NCI-H774 (cell line): ENCODE measurements at places on chromosomes 11 and 22.

GRCh38 chr11:112113539-112114457 lies 27.1 kb downstream of the SDHD start:
- peak; percentile 59 for DNase-seq

- no peak for DNase-seq
Observed at GRCh38 chr11:66293352-66293751, 1.7 kb downstream of the TMEM151A start.

DNA sequence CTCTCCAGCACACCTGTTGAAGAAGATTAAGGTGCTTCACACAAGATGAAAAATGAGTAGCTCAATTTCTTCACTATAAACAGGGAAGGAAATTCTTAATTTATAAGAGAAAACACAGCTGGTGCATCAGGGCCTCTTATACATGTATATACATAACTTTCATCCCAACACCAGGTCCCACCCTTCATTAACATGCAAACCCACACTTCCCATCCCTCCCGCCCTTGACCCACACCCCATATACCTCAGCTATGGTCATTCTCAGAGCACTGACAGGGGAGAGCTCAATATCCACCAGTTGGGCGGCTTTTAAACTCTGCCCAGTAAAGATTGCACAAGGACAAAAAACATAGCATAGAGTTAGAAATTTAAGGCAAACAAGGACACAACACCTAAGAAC lies 85.8 kb downstream of the ATG16L2 start:
- no peak for DNase-seq

- no peak for DNase-seq
Observed at GRCh38 chr11:105045676-105046296, 651 bp upstream of the CARD16 start.

DNA sequence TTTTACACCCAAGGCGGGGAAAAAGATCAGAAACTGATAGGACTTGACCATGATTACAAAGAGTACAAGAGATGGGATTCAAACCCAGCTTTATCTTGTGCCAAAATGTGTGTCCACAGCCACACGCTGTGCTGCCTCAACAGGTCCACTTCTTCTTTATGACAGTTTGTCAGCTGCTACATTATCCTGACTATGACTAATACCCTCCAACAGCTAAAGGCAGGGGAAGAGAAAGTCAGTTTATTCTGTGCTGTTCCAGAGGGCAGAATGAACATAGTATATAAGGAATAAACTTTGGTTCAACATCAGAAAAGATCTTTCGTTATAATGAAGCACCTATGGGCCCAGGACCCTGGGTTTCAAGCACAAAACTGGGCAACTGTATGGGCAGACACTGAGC lies 668.2 kb upstream of the TENM4 start:
- no peak for DNase-seq

GRCh38 chr11:69462106-69462951 lies 19.1 kb upstream of the LINC01488 start:
- no peak for DNase-seq

- DNase-seq: no peak
Observed at GRCh38 chr11:72836111-72836510, 21.9 kb downstream of the ATG16L2 start.

- DNase-seq: peak; percentile 75
Observed at GRCh38 chr11:129815596-129816461, at the start of gene TMEM45B. Gene TMEM45B, plus strand, starts transcription at chr11:129815848. Its CDS starts 36,635 bp downstream, at chr11:129852483.

DNA sequence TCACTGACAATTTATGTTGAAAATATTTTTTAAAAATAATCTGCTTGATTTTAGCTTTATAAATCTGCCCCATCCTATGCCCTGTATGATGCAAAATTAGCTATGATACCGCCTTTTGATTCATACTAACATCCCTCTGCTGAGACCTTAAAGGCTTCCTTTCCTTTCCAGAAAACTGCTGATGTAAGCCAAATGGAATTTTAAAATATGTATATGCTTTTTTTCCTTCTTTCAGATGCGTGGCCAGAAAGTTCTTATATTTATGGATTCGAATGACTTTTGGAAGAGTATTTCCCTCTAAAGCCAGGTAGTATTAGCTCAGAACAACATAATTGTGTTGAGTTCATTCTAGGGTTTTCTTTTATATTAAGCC lies 34.5 kb downstream of the SFI1 start:
- DNase-seq: no peak

GRCh38 chr11:43736502-43737200 lies 56.1 kb downstream of the HSD17B12 start:
- DNase-seq: no peak

- DNase-seq: no peak
Observed at GRCh38 chr22:36419177-36419911, 31.6 kb upstream of the MYH9 start.

DNA sequence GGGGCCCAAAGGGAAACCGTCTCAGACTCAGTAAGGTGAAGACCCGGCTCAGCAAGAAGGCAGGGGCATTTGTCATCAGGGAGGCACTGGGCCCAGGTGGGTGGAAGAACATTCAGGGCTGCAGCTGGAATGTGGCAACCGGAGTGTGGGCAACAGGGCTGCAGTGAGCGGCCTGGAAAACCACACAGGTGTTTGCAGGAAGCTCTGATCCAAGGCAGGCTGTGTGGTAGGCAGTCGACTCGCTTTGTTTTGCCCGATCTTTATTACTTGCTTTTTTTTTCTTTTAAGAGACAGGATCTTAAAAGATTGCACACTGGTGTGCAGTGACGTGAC lies 82.8 kb downstream of the DGCR2 start:
- DNase-seq: no peak

DNA sequence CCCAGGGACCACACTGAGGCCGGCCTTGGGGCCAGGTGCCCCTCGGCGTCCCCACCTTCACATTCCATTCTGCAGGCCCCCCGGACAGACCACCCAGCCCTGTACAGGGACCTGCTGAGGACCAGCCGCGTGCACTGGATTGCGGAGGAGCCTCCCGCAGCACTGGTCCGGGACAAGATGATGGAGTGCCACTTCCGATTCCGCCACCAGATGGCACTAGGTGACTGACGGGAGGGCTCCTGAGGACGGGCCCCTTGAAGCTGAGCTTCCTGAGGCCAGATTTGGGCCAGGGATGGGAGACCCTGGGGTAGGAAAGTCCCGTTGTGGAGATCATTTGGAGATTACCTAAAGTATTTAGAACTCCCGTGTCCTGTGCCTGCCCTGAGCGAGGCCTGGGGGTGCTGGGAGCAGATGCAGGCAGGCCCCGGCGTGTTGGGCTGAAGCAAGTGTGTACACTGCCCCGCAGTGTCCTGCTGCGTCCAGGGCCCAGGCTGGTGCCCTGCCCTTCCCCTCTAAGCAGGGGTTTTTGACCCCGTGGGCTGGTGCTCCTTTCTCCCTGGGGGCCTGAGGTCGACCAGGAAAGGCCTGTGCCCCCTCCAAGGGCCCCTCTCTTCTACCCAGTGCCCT lies 20.0 kb downstream of the TRMU start:
- no peak for DNase-seq

GRCh38 chr11:45745065-45745811 lies 59.7 kb upstream of the SLC35C1 start:
- DNase-seq: no peak

GRCh38 chr11:17597770-17598169 lies 50.7 kb downstream of the OTOG start:
- no peak for DNase-seq

DNA sequence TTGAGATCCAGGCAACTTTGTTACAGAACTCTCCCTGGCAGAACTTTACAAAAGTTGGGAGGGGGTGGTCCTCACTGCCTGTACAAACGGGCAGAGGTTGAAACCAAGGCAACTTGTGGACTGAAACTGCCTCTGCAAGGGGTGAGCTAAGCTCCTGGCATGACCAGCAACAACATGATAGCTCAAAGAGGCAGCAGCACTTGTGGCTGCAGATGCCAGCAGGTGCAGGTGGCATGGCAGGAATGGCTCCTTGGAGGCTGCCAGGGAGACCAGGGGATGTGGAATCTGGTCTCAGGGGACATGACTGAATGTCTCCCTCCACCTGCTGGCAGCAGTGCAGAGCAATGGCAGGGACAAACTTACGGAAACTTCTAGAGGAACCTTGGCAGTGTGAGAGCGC lies 38.8 kb upstream of the PHF21A start:
- no peak for DNase-seq

- no peak for DNase-seq
Observed at GRCh38 chr11:126914166-126914565, 86.4 kb downstream of the KIRREL3 start.

DNA sequence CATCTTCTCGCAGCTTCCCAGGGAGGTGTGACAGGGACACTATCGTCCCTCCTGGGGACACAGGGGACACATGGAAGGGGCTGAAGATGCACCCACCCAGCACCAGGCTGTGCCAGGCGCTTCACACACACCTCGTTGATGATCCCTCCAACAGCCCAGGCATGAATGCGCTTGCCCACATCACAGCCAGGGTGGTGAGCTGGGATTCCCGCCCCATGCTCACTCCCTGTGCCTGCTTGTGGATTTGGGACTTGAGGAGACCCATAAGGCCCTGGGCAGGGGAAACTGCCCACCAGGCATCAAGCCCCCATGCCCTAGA lies 57.8 kb downstream of the OTOG start:
- DNase-seq: no peak

- no peak for DNase-seq
Observed at GRCh38 chr22:40285513-40285912, 60.8 kb upstream of the ADSL start.
